ENCODE measurements at places on chromosomes 3 and 15. TPM values are rescaled to one million over a fixed set of nuclear protein-coding genes. Genes with fewer than 3 reads are reported as not detected.

Gene APBA2
- total RNA-seq = 15.7 TPM

Gene ATP13A5
- total RNA-seq = not detected

- DNase-seq = no peak
These were observed 38.7 kb upstream of the MUC13 start for GRCh38 chr3:124973290-124973689.

DNA sequence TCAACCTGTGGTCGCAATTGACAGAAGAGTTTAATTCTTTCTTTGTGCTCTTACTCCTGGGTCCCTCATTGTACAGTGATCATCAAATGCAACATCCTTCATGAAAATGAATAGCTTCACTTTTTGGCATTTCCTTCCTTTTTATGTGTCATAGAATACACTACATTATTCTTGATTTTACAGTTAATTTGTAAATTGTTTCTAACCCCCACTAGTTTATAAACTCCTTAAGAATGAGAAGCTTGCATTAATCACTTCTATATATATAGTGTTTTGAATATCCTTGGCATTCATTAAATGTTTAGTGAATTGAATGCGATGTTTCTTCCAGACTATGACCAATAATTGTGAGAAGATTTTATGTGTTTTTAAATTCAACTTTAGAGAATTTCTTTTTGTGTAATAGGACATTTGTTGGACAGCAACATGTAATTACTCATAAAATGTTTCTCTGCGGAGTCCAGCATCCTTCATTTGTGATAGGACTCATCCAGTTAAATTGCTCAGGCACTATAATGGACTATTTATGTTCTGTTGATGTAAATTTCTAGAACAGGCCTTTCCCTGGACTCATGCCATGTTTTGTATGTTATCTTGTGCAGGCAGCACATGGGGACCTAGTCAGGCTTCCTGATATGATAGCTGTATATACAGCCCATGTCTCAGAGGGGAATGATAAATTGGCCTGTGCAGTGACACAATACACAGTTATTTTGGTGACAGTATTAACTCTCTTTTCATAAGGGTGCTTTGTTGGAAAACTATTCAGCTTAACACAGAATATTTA lies 51.3 kb downstream of the MBNL1 start:
- no peak for DNase-seq
